ENCODE measurements at places on chromosomes 5 and 9.

- no peak for DNase-seq
Measured at GRCh38 chr5:168995024-168995423, 305.9 kb downstream of the SLIT3 start.

DNA sequence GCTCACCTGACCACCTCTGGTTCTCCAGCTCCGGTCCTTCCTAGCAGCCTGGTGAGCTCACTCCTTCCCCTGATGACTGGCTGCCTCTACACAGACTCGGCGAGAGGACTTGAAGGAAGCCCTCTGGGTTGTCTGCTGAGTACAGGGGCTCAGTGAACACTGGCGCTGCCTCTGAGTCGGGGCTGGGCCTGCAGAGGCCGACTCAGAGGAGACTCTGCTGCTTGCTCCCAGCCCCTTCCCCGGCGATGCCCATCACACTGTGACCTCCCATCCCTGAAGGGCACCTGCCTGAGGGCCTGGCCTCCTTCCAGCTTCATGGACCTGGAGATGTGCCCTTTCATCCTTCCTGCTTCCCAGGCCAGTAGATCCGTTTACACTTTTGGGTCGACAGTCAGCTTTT is 22.0 kb downstream of the CRB2 start:
- DNase-seq: no peak

DNA sequence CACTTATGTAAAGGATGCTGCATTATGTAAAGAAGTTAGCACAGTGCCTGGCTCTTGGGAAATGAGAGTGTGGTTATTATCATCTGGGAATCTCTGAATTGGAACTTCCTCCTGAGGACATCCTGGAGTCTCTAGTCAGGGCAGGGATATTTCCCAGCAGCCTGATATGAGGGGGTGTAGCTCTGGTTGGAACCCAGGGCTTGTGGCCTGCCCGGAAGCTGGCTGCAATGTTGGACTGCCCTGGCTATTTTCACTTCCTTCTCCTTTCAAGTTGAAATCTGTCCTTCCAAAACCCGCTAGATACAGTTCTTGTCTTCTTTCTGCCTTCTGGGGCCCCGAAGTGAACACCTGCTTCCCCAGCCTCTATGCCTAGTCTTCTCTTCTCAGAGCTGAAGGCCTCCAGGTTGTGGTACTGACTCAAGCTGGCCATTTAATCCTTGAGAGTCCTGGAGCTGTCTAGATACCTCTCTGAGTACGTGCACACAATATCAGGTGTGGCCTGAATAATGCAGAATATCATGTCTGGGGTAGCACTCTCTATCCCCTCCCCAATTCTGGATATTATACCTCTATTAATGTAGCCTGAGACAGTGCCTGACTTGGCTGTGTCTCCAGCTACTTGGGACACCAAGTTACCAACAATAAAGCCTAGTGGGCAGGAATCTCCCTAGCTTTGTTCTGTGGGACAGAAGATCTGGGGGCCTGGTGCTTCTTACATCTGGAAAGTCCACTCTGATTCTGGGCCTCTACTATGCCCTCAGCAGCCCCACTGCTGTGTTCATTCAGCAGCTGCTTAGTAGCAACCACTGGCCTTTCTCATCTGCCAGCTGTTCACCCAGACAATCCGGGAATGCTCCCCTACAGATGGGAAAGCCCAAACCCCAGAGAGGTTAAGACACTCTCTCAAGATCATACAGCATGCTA is 45.0 kb downstream of the SLC6A7 start:
- peak; percentile 87 for DNase-seq

- no peak for DNase-seq
Measured at GRCh38 chr9:77672183-77672582, 24.1 kb upstream of the GNA14 start.

- DNase-seq: no peak
Measured at GRCh38 chr5:65305913-65306312, 175.8 kb downstream of the ADAMTS6 start.

DNA sequence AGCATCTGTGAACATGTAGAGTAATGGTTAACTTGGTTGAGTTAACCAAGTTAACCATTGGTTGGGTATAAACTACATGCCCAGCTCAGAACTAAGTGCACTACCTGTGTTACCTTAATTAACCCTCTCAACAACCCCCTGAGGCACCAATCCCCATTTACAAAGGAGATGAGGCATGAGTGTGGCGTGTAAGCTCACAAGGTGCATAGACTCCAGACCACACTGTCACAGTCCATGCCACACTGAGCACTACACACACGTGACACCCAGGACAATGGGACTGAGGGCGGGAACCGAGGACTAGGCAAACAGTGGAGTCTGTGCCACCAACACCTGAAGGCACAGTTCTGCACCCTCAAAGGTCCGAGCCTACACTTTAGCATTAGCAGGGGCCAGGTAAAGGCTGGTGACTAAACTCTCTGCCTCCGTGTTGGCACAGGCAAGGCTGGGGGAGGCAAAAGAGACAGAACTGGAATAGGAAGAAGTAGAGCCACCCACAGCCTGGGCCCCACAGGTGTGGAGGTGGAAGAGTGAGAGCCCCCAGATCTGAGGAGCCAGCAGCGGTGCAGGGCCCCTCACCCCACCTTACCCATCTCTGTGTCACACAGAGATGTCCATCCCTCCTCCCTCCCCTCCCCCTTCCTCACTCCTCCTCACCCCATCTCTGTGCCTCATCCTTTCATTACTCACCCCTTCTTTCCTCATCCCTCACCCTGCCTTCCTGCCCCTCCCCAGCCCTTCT is 2.2 kb upstream of the DNAJB5 start:
- peak; percentile 79 for DNase-seq
